Activated T-helper 9 cell treated with anti-CD3 and anti-CD28 coated beads, Interleukin-2, amount 50 U/mL, for 16 hours (primary cell): ENCODE measurements at places on chromosomes 5 and 9.

GRCh38 chr9:8356406-8356805, 556.8 kb upstream of the DMAC1 start:
- DNase-seq = no peak

GRCh38 chr9:134172198-134173126, 8.1 kb upstream of the RNU6ATAC start:
- DNase-seq = no peak

- DNase-seq = no peak
Measured at GRCh38 chr5:32274548-32275395, 38.0 kb downstream of the MTMR12 start.

DNA sequence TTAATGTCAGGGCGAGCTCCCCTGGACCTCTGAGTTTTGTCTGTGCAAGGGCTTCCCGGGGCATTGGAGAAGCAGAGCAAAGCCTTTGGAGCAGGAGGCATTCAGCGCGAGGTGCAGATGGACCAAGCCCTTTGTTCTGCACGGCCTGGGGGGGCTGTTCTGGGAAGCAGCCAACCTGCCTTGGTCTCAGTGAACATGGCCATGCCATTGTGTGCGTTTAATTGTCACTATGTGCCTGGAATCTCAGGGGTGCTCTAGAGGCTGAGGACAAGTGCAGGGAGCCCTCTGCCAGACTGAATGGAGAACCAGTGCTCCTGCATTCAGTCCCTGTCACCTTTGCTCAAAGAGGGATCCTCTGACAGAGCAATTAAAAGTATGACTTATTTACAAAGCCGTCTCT, 329.4 kb downstream of the IRX1 start:
- DNase-seq = no peak

GRCh38 chr9:80561526-80561925, 989.8 kb downstream of the TLE4 start:
- DNase-seq = no peak

GRCh38 chr5:9653811-9654210, 23.7 kb upstream of the TAS2R1 start:
- DNase-seq = no peak
